Naive thymus-derived CD8-positive, alpha-beta T cell (primary cell): ENCODE measurements at places on chromosomes 5 and 9.

GRCh38 chr5:122937914-122938313, 92.5 kb downstream of the SNX24 start:
- no peak for DNase-seq

GRCh38 chr5:143826951-143827444, 15.0 kb downstream of the HMHB1 start:
- no peak for DNase-seq

DNA sequence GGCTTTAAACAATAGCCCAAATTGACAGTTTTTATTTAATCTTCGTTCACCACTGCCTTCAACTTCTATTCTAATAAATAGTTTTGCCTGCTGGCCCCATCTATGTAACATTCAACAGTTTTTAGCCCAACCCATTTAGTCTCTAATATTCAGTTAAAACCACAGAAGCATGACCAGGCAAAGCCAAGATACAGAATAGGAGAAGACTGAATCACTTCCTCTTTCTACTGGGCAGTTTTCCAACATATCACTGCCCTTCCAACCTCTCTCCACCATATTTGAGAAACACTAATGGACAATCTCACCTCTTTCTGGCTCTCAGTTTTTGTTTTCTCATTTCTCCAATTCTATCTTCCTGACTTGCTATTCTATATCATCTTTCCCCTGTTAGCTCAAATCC, 352.9 kb downstream of the DNAH5 start:
- no peak for DNase-seq

DNA sequence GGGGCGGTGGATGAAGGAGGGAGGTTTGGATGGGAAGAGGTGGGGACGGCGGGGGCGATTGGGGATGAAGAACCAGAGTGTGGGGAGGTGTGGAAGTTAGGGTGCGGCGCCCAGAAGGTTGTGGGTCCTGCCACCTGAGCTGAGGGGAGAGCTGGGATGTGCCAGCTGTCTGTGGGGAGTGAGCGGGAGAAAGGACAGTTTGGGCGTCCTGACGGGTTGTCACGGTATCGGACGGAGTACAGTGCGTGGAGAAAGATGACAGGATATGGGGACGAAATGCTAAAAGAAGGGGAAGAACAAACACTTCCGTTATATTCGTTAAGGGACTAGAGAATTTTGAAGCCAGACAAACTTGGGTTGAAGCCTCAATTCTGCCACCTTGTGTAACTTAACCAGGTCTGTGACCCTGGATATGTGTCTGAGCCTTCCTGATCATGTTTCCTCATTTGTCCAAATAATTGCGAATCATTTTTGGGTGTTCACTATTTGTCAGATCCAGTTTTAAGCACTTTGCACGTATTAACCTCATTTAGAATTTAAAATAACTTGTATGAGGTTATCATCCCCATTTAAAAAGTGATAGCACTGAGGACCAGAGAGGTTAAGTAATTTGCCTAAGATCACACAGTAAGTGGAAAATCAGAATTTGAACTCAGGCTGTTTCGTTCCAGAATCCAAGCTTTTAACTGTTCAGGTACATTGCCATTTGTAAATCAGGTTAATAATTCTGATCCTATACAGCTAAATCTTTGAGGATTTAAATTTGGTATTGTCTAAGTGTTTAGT, 689 bp downstream of the CNTRL start:
- peak; percentile 42 for DNase-seq

DNA sequence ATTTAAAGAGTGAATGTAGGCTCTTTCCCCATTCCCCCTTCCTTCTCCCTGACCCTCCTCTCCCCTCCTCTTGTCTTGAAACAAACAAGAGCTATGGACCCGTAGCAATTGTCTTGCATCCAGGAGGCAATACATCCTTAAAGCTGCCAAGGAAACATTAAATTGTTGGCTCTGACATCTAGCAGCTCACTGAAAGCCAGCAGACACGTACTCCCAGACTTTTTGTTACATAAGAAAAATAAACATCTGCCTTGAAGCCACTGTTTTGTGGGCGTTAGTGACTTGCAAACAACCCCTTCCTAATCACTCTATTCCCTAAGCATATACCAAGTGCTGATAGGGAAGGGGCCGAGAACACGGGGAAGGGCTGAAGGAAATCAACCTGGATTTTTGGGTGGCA, 8.6 kb downstream of the SLC45A2 start:
- DNase-seq: no peak

GRCh38 chr9:7316967-7317366, 482.6 kb downstream of the DMAC1 start:
- no peak for DNase-seq
